Hematopoietic multipotent progenitor cell (in vitro differentiated cells): ENCODE measurements at places on chromosomes 3 and 15. TPM values are rescaled to one million over a fixed set of nuclear protein-coding genes. Genes with fewer than 3 reads are reported as not detected.

GRCh38 chr15:63803106-63803886, 30.5 kb downstream of the HERC1 start:
- DNase-seq: no peak

GRCh38 chr15:43250785-43251184, 15.9 kb downstream of the TGM5 start:
- no peak for DNase-seq

GRCh38 chr15:82875411-82876003, 66.1 kb downstream of the WHAMM start:
- DNase-seq: no peak

DNA sequence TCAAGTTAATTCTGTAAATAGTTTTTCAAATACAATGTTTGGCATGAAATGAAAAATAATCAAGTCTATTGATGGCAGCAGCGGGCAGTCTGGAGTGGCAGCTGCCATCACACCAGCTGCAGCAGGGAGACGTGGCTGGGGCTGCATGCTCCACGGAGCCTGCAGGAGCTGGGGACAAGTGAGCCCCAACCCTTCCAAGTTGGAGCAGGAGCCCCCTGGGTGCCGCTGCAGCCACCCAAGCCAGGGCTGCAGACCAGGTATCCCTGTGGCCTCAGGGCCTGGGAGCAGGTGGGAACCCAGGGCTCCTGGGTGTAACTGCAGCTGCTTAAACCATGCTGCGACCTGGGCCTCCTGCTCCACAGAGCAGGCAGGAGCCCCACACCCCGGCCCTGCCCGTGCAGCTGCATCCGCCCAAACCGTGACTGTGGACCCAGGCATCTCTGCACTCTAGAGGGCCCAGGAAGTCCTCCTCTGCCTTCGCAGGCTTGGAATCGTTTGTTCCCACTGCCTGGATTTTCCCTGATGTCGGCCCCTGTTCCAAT, 257.4 kb downstream of the PLOD2 start:
- no peak for DNase-seq

GRCh38 chr3:192897005-192897404, 20.7 kb downstream of the MB21D2 start:
- DNase-seq: no peak

- DNase-seq: peak; percentile 11
These were observed at the start of gene LRRC15 for GRCh38 chr3:194369522-194370279. Gene LRRC15 (minus strand): TSS chr3:194369743. CDS start chr3:194361043, 8,700 bp downstream.

DNA sequence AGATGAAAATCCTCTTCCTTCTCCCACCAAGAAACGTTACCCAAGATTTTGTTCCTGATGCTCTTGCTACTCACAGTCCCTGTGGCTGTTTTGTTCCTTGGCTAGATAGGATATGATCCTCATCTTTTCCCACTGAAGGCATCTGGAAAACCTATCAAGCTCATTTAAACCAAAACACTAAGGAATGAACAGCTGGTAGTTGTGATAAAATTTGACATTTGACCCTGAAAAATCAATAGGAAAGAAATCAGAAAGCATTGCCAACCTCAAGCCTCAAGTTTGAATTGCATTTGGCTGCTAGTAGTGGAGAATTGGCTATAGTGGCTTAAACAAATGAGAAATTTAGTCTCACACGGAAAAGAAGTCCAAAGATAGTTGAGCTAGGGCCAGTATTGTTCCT, 170.6 kb upstream of the CHRM5 start:
- no peak for DNase-seq

Gene EFCC1
- total RNA-seq: 9.2 TPM

Gene SLC9C1
- total RNA-seq: 0.54 TPM

DNA sequence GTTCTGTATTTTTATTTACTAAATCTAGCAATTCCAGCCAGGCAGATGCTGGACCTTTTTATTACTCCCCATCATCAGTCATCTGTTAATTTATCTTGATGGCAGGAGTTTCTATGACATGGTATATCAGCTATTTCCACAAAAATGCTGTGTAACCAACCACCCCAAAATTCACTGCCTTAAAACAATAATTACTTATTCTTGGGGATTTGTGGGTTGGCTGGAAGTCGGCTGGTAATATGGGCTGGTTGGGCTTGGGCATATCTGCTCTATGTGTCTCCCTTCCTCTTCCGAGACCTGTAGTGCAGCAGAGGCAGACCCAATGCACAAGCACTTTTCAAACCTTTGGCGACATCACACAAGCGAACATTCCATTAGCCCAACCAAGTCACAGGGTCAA, 92.1 kb upstream of the UBE2E1 start:
- no peak for DNase-seq

DNA sequence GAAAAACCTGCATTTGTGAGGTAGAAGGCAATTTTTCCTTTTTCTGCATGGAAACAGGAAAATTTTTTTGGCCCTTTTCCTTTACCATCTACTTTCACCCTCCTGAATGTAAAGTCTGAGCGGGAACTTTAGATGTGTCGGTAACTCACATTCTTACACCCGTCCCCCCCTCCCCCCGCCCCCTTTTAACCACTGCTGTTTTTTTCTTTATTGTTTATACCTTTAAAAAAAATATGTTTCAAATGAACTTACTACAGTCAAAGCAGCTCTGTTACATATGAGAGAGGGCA, 487 bp upstream of the HES1 start:
- no peak for DNase-seq

GRCh38 chr3:12986986-12987385, 86.2 kb downstream of the IQSEC1 start:
- DNase-seq: no peak
